ENCODE measurements at places on chromosomes 1 and 21.

GRCh38 chr1:64549464-64550239 is 79.7 kb downstream of the CACHD1 start:
- no peak for DNase-seq

GRCh38 chr1:79694241-79694640 is 687.7 kb upstream of the ADGRL4 start:
- no peak for DNase-seq

GRCh38 chr1:192824511-192824910 is 15.7 kb downstream of the RGS2 start:
- DNase-seq: no peak

DNA sequence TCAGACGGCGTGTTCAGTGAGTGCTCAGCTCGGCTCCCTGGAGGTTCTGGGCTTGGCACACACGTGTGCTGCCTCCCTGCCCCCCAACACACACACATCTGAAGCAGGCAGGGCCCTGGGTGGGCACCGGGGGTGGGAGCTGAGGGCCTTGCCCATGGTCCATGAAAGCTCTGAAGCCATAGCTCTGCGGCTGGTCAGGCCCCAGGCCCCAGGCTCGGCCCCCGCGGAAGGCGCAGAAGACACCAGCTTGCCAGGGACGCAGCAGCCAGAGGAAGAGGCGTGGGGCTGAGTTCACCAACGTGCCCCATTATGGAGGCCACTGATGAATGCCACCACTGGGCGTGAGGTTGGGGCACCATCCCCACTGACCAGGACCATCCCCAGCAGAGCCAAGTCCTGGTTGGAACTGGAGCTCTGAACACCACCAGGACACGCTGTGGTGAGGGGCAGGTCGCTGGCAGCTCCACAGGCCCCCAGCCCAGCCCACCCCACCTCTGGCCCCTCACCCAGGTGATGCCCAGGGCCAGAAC is 4.2 kb downstream of the AURKAIP1 start:
- no peak for DNase-seq

- DNase-seq: no peak
Observed at GRCh38 chr1:9293533-9294404, 1.1 kb downstream of the SPSB1 start.

DNA sequence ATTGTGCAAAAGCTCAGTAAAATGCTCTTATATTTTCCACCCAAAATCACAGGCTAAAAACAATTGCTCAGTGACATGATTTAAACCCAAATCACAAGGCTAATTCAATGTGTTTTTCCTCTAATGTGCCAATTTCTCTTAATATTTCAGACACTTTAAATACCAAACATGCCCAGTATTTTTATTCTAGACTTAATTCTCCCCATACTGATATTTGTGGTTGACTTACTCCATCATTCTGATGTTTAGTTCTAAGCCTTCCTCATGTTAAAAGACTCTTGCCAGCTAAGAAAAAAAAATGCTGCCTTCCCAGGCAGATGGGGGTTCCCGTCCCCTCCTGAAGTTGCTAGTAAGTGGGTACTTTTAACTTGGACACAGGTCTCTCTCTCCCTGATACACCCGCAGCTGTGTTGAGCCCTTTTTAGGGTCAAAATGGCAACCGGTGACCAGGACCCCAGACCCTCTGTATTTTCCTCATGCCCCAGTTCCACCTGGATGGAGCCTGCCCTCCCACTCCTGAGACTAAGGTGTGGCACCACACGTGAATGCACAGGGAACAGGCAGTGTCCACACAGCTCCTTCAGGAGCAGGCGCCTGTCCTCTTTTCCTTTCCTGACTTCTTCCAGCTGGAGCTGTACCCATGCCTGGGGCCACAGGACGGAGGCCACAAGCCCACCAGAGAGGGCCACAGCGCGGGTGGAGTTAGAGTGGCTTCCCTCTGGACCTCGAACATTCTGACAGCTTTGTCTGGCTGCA is 118.9 kb downstream of the RIPK4 start:
- no peak for DNase-seq

GRCh38 chr21:32426066-32426465 is 13.6 kb downstream of the EVA1C start:
- no peak for DNase-seq

- no peak for DNase-seq
Observed at GRCh38 chr1:154623358-154623757, 15.4 kb upstream of the ADAR start.

GRCh38 chr1:247824023-247824422 is at the start of gene OR14A16:
TSS of gene OR14A16 (minus strand) at chr1:247824119. CDS start at chr1:247815729, 8,390 bp downstream.
- DNase-seq: no peak

- no peak for DNase-seq
Observed at GRCh38 chr1:221418346-221418745, 323.5 kb downstream of the DUSP10 start.

GRCh38 chr1:42963378-42964043 is 4.8 kb upstream of the SLC2A1 start:
- DNase-seq: no peak

- no peak for DNase-seq
Observed at GRCh38 chr1:19260211-19261138, 8.9 kb downstream of the MRTO4 start.

DNA sequence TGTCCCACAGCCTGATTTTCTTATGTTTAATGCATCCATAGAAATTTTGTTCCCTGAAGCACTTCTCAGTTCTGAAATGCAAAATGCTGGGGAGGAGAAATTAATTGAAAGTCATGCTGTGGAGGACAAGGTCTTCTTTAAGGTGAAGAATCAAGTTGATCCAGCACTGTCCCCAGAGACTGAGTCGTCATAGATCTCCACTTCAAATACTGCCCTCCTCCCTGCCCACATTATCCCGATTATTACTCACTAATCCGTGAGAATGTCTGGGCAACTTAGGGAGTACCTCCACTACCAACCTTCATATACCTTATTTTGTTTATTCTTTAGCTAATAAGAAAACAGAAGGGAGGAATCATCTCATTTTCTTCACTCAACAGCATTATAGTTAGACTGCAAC is 70.0 kb upstream of the FMN2 start:
- no peak for DNase-seq

- DNase-seq: no peak
Observed at GRCh38 chr1:17654519-17654918, 100.6 kb upstream of the ACTL8 start.

Measured in GM12892 (cell line).